ENCODE measurements at places on chromosomes 16 and 17.

GRCh38 chr16:74111456-74111982, 185.1 kb upstream of the PSMD7 start:
- no peak for DNase-seq
- no peak overlapping the region for H3K27ac ChIP-seq
- H3K36me3 ChIP-seq: no peaks in the 10 kb centered on the region

DNA sequence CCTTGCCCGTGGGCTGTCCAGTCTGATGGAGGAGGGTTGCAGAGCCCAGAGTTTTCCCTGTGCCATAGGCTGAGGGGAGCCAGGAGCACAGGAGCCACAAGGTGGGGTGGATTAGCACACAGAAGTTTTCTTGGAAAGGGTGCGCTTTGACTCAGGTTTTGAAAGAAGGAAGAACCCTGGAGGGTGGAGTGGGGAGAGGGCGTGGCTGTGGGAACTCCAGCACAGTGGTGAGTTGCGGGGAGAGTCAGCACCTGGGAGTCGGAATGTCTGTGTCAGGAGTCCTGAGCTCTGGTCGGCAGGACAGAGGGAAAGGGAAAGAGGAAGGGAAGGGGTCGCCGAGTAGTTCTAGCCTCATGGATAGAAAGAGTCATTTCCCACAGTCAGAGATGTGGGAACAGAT, 8.9 kb upstream of the KRT14 start:
- no peaks in the 10 kb centered on the region for H3K4me1 ChIP-seq
- H3K4me3 ChIP-seq: no peak overlapping the region
- no peaks in the 10 kb centered on the region for H3K36me3 ChIP-seq
- no peak for DNase-seq
- no peak overlapping the region for H3K27ac ChIP-seq
- no peaks in the 10 kb centered on the region for H3K27me3 ChIP-seq

DNA sequence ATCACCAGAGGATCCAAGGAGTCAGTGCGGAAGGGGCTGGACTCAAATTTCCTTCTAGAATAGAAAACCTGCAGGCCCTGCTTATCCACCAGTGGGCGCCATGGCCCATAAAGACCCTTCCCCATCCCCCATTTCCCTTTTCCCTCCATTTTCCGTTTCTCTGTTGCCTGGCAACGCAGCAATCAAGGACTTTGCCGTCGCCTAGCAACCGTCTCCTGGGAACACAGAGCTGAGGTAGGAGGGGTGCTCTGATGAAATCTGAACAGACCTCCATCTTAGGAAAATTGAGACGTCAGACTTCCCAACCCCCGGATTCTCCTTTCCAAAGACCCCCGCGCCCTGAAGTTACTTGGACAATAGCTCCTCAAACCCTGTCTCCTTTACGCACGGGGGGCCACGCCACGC, 5.7 kb downstream of the DLG4 start:
- no peaks in the 10 kb centered on the region for H3K36me3 ChIP-seq
- H3K4me3 ChIP-seq: no peak overlapping the region
- peaks cover 29% of the 10 kb centered on the region for H3K4me1 ChIP-seq

- H3K4me1 ChIP-seq: no peaks in the 10 kb centered on the region
- H3K4me3 ChIP-seq: no peak overlapping the region
- H3K36me3 ChIP-seq: peaks cover 22% of the 10 kb centered on the region
- DNase-seq: no peak
- H3K27me3 ChIP-seq: no peaks in the 10 kb centered on the region
These were observed 46.2 kb downstream of the CDK12 start for GRCh38 chr17:39507511-39507910.
